CD4-positive, alpha-beta T cell treated with Interleukin-10 for 1 hour (primary cell): ENCODE measurements at places on chromosomes 6 and 20.
A peak's percentile ranks its signal among the peaks of the same experiment; 100 is the strongest.

GRCh38 chr6:105618247-105618646 lies 215.4 kb upstream of the PREP start:
- no peak for DNase-seq

GRCh38 chr6:2958776-2959175 lies 12.6 kb downstream of the SERPINB6 start:
- DNase-seq, result no peak

DNA sequence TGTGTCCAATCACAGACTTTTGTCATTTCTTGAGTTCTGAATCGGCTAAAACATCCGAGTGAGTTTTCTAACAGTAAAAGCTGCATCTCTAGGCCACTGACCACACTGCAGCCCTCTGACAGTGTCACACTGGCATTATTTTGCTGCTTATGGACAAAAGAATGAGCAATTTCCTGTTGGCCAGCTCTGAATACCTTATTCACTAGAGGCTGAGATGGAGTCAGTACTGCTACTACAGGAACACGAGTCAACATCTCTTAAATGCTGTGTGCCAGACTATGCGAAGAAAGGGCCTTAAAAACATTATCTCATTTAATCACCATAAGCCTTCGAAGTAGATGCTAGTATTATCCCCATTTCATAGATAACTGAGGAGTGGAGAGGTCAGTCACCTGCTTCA lies 42.5 kb upstream of the IPCEF1 start:
- DNase-seq, result no peak

DNA sequence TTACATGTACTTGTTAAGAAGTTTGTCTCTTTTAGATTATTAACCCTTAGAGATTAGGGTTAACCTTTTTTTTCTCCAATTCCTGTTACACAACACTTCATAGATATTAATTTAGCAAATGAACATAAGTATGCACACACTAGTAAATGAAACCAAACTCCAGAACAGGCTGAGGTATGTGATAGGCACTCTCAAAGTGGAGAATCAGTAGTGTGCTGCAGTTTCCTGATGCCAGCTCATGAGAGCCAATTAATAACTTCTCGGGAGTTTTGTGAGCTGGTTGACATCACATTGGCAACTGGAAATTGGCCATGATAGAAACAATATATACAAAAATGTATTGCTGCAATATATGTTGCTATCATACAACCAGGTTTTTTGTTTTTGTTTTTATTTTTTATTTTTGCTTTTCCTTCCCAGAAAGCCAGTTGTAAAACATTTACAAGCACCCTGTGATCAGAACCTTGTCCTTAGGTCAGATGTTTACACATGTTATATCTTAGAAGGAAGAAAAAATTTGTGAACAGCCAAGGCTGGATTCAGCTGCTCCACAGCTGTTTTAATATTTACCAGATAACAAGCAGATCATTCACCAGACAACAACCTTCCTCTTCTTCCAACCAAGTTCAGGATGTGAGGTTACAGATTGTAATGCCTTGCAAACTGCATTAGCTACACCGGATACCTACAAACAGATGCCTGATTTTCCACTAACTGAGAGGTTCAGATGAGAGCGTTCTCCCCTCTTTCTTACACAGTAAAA lies 42.4 kb upstream of the ECHDC1 start:
- DNase-seq, result no peak

DNA sequence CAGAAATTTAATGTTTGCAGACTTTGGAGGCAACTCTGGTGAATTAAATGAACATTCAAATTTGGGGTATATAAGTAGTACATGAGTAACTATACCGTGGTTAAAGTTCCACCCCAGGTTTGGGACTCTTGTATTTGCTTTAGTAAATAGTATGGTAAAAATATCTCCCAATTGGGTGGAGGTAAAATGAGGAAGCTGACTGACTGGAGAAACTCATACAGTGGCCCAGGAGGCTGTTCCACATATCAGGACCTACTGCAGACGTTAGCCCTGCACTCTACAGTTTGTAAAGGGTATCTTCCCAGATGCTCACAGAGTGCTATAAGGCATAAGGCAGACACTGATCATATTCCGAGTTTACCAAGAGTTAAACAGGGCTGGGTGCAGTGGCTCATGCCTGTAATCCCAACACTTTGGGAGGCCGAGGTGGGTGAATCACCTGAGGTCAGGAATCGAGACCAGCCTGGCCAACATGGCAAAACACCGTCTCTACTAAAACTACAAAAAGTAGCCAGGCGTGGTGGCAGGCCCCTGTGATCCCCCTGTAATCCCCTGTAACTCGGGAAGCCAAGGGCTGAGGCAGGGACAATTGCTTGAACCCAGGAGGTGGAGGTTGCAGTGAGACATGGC lies 53.7 kb downstream of the CPXM1 start:
- no peak for DNase-seq

GRCh38 chr6:113690281-113691259 lies 166.6 kb upstream of the MARCKS start:
- DNase-seq, result no peak

DNA sequence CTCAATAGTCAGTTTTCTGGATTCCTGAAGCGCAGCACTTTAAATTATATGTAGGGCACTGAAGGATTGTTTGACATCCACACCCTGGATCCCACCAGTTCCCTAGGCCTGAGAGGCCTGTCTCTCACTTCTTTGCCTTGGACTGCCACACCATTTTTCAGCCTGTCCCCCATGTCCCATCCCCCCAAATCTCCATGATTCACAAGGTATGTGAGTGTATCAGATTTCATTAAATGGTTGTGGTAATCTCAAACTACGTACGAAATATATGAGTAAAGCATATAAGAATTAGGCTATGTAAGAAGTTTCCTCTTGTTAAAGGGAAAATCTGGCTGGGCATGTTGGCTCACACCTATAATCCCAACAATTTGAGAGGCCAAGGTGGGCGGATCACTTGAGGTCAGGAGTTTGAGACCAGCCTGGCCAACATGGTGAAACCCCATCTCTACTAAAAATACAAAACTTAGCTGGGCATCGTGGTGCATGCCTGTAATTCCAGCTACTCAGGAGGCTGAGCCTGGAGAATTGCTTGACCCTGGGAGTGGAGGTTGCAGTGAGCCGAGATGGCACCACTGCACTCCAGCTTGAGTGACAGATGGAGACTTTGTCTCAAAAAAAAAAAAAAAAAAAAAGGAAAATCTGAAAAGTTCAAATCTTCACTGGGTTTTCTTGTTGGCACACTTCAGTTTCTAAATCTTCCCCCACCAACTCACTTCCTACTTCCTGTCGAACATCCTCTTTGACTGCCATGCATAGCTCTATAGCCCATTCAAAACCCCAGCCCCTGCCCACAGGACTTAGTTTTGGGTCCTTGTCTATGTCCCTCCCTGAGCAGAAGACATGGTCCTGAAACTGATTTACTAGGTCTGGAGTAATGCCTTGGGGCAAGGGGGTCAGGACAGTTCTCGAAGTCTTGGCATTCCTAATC lies 97.3 kb upstream of the SHLD1 start:
- no peak for DNase-seq

DNA sequence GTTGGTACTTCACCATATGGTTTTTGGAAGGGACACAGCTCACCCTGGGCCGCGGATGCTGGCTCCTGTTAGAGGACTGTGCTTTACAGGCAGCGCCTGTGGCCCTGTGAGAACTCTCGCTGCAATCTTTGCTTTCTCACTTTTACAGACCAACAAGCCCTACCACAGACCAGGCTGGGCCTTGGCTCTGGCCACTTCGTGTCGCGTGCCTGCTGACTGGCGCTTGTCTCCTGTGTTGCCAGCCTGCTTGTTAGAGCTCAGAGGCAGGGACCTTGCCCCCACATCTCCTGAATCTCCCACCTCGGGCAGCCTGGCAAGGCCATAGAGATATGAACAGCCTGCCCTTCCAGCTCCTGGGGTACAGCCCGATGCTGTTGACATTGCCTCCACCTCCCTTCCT lies 56.1 kb downstream of the SYNJ2 start:
- no peak for DNase-seq

DNA sequence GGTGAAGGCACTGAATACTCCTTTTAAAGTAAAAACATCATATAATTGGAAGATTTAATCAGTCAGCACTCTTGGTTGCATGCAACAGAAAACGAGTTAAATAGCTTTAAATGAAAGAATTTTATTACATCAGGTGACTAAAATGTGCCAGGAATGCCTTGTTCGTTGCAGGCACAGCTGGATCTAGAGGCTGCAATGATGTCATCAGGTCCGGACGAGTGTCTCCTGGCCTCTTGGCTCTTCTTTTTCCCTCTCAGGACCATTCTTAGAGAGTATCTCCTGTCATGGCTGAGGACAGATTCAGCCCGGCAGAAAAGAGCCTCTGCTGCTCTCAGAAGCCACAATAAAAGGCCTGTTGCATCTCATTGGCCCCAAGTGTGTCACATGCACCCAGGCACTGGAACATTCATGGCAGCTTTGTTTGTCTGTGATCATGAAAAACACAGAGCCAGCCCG lies 510.7 kb upstream of the SULF2 start:
- DNase-seq, result no peak

- no peak for DNase-seq
Measured at GRCh38 chr20:53712212-53712977, 118.8 kb upstream of the ZNF217 start.

GRCh38 chr20:42957018-42957703 lies 232.5 kb downstream of the PTPRT start:
- no peak for DNase-seq

DNA sequence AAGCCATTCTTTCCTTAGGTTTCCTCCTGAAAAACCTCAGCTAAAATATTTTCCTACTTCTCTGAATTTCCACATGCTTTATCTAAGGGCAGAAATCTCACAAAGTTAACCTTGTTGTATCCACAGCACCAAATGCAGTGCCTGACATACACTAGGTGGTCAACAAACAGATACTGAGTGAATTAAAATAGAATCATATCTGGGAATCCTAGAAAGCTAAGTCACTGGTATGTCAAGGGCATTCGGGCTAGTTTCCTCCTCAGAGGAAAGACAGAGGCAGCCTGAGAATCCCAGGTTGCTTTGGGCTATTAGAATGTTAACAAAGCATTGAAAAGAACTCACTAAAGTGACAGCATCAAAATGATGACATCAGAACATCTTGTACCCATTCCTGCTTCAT lies 132.7 kb upstream of the F13A1 start:
- no peak for DNase-seq

DNA sequence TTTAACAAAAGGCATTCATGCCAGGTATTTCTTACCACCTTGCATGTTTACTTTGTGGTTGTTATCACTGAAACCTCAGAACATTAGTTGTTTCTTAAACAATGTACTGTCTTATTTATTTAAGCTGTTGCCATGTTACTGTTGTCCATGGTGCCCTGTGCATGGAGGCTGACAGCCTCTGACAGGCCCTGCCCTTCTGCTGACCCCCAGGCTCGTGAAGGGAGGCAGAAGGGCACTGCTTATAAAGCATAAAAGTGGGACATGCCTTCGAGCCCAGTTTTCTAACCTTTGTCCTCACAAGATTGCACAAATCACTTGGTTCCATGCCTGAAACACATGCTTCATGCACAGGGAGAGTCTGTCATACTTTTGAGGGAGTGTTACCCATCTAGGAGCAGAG lies 46.7 kb upstream of the CLIC5 start:
- DNase-seq, result no peak

- DNase-seq, result no peak
Measured at GRCh38 chr20:50054626-50055511, 58.1 kb downstream of the UBE2V1 start.

DNA sequence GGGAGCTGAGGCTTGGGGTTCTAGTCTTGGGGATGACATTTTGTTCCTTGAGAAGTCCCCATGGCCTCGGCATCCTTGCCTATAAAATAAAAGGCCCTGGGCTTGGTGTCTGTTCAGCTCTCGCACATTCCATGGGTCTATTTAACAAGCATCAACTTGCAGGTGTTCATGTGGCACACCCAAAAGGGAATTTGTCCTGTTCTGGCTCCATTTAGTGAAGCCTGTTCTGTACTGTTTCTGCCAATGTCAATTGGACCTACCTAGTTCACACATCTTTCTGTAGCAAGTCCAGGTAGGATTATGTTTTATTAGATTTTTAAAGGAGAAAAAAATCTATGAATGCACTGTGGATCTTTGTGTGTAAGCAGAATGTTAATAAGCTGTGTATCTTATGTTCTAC lies 262.0 kb downstream of the HIVEP2 start:
- DNase-seq, result no peak

- no peak for DNase-seq
Measured at GRCh38 chr6:128686084-128686483, 165.7 kb upstream of the PTPRK start.

- no peak for DNase-seq
Measured at GRCh38 chr6:72746276-72746675, 124.4 kb downstream of the KCNQ5 start.

DNA sequence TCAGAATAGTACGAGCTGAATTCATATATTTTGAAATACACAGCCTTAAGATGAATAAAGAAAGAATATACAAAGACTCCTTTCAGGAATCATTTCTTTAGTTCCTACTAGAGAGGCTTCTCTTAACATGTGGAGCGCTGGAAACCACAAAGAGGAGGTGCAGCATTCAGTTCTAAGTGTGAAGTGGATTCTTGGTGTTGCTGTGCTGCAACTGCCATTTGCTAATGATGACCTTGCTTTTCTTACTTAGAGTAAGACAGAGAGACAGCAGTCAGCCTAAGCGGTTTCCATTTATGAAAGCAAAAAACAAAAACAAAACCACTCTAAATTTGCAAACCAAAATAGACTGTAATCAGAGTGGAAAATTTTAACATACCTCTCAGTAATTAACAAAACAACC lies 629.0 kb downstream of the EPHA7 start:
- no peak for DNase-seq

DNA sequence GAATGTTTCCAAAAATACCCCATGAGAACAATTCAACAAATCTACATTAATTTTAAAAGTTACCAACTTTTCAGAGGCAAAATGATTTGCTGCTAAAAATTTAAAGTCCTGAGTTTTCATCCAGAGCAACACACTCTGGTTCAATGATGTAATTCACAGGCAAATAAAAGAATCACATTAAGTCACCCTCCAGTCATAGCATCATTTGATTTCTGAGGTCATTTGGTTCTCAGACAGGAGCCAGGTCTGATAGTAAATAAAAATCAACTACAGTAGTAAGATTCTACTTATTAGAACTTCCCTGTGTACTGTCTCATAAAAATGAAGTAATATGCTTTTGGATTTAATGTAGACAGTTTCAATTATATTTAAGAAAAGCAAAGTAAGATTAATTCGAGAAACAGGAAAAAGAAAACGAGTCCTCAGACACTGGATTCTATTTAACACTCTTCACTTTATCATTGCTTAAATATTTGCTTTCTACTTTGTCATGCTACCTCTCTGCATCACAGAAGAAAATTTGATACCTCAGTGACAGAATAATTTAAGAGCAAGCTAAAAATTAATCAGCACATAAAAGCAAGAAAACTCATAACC lies 25.8 kb downstream of the MAP7 start:
- no peak for DNase-seq

DNA sequence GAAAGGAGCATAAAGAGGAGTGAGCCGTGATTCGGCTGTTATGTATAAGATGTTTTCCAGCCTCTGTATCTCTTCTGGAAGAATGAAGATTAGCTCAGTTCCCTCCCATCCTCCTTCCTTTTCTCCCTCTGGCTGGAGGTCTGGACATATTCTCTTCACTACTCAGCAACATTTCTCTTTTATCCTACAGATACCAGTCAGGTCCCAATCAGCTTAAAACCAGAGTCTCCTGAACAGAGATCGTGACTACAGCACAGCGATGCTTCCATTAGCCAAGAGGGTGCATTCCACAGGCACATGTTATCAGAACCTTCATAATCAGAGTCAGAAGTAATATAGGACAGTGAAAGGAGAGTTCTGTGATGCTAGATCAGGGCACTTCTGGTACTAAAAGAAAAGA lies 133.9 kb upstream of the SOX4 start:
- no peak for DNase-seq

- DNase-seq, result peak; percentile 53
Measured at GRCh38 chr6:52362443-52363227, 684 bp downstream of the PAQR8 start.

GRCh38 chr20:53935344-53936084 lies 134.9 kb downstream of the BCAS1 start:
- DNase-seq, result no peak
